ENCODE measurements at places on chromosomes 7 and 10. TPM values are rescaled to one million over a fixed set of nuclear protein-coding genes. Genes with fewer than 3 reads are reported as not detected.

The CPA1 gene
- total RNA-seq, result not detected

- DNase-seq, result peak; percentile 60
These were observed 22.8 kb upstream of the ANKRD2 start for GRCh38 chr10:97549587-97550322.

DNA sequence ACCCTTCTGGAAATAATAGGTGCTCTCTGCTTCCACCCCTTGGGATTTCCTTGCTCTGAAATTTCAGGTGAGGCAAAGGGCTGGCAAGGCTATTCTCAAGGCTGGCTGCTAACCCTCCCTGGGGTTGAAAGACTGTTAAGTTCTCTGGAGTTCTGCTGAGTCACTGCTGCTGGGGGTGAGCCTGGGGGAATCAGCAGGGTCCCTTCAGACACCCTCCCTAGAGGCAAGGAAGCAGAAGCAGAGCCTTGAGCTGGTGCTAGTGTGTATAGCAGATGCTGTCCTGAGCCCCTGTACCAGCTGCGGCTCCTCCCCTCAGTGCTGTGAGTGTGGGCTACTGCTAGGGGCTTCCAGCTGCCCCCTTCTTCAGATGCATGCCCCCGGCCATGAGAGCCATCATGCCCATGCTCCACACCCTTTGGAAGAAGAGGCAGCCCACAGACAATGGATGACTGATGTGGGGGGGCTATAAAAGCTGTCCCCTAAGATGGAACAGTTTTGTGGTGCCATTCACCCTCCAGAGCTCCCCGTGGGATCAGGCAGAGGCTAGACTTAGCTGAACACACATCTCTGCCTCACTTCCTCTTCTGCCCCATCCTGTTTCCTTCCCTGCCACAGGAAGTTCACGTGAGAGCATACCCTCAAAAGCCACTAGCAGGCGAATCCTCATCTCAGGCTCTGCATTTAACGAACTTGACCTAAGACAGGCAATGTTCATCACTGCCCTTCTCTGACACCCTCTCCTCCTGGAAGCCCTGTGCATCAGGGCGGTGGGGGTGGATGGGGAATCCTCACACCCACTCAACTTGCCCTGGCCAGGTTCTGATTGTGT, 91.8 kb downstream of the SH3PXD2A start:
- DNase-seq, result no peak

The MLXIPL gene
- under 0.01 TPM for total RNA-seq

- no peak for DNase-seq
These were observed 8.0 kb downstream of the SKAP2 start for GRCh38 chr7:26856176-26856985.

- DNase-seq, result no peak
These were observed 37.6 kb downstream of the RHOBTB1 start for GRCh38 chr10:60906411-60906810.

GRCh38 chr10:58433066-58433465, 47.9 kb downstream of the TFAM start:
- DNase-seq, result no peak

The SPDYE2 gene
- not detected for total RNA-seq

DNA sequence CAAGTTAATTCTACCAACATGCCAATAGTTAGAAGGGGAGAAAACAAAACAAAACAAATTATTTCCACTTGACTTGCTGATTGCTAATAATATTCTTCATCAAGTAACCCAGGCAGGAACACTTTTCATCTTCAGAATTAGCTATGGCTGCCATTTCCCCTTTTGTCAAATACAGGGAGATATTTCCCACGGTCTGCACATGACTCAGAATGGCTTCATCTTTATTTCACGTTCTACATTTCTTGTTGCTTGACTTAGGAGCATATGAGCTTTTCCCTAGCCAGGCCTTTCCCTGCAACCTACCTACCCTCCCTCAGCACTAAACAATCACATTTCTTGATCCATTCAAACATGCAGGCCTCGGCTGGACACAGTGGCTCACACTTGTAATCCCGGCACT, 6.5 kb downstream of the CPVL start:
- peak; percentile 78 for DNase-seq

DNA sequence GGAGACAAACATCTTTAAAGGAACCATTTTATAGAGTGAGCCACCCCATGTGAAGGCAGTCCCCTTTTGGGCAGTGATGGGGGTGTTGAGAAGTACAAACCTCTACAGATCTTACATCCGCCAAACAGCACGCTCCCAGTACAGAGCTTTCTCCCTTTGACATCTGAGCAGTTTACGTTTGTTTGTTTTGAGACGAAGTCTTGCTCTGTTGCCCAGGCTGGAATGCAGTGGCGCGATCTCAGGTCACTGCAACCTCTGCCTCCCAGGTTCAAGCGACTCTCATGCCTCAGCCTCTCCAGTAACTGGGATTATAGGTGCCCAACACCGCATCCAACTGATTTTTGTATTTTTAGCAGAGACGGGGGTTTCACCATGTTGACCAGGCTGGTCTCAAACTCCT, 128.9 kb downstream of the CCDC3 start:
- no peak for DNase-seq

The PON1 gene
- total RNA-seq, result not detected

DNA sequence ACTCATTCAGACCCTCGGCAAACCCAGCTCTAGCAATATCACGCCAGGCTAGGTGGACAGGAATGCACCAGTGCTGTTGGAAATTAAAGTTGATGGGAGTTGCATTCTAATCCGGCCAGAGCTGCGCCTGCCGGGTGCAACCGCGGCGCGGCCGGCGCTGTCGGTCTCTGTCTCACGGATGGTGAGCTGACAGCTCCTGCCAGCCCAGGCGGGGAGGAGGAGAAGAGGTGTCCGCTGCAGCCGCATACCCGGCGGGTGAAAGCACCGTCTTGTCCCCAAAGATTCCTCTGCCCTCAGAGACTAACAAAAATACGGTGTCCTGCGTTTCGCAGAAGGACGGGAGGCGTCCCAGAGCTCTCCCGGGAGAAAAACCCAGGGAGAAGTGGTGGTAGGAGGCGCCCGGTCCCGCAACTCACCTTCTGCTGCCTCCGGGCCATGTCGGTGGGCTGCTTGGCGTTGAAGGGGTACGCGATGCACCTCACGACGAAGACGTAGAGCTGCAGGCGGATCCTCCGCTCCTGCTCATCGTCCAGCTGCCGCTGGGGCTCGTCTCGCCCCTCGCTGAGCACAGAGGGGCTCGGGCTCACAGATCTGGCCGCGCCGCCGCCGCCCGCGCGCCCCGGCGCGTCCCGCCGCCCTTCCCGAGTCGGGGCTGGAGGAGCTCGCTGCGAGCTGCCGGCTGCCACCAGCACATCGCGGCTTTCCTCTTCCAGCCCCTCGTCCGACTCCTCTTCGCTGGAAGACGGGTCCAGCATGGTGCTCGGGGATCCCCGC, 490 bp downstream of the CADPS2 start:
- DNase-seq, result peak; percentile 26

GRCh38 chr7:2398506-2398905, 4.9 kb upstream of the CHST12 start:
- DNase-seq, result no peak

- peak; percentile 84 for DNase-seq
These were observed 119.0 kb upstream of the LANCL2 start for GRCh38 chr7:55246171-55246570.

The EBLN1 gene
- not detected for total RNA-seq

The CALHM1 gene
- not detected for total RNA-seq

GRCh38 chr7:42090806-42091205, 146.2 kb downstream of the GLI3 start:
- DNase-seq, result no peak

The SPDYE1 gene
- total RNA-seq, result not detected

- peak; percentile 81 for DNase-seq
These were observed 18.5 kb downstream of the STRIP2 start for GRCh38 chr7:129452589-129453231.

Measured in bronchial epithelial cell (primary cell).